A172 (cell line): ENCODE measurements at places on chromosomes 4 and X. TPM values are rescaled to one million over a fixed set of nuclear protein-coding genes. Genes with fewer than 3 reads are reported as not detected.

Gene XAGE1A
- total RNA-seq = 1.0 TPM in 1 of 2 replicates, not detected in the other

Gene BMP3
- total RNA-seq = not detected in 2 replicates

Gene CCKAR
- total RNA-seq = not detected in 2 replicates

Gene RPS6KA6
- not detected in 2 replicates for total RNA-seq

Gene EVC
- total RNA-seq = 10.2 and 11.3 TPM in 2 replicates

Gene GDPD2
- total RNA-seq = 0.07 and 0.12 TPM in 2 replicates

Gene GYPE
- not detected in 2 replicates for total RNA-seq

Gene TMEM35A
- not detected in 2 replicates for total RNA-seq

Gene FAM149A
- total RNA-seq = 5.6 and 7.3 TPM in 2 replicates

Gene FTSJ1
- 110 and 113 TPM in 2 replicates for total RNA-seq

Gene IGFBP7
- total RNA-seq = 287 and 293 TPM in 2 replicates

Gene FAM156B
- total RNA-seq = 6.2 and 19.3 TPM in 2 replicates

Gene SSX1
- total RNA-seq = not detected in 2 replicates

Gene FHIP1A
- 3.0 and 38.0 TPM in 2 replicates for total RNA-seq

Gene ETDB
- not detected in 2 replicates for total RNA-seq

Gene CT55
- 1.5 and 2.5 TPM in 2 replicates for total RNA-seq

Gene SNCA
- not detected in 2 replicates for total RNA-seq

Gene CYBB
- 0.19 TPM in 1 of 2 replicates, not detected in the other for total RNA-seq

Gene AKAP14
- total RNA-seq = not detected in 2 replicates

Gene SORBS2
- total RNA-seq = 9.3 and 14.2 TPM in 2 replicates

Gene SLC6A14
- not detected in 2 replicates for total RNA-seq

Gene USP17L28
- total RNA-seq = not detected in 2 replicates

Gene ARHGAP4
- total RNA-seq = 1.3 and 5.3 TPM in 2 replicates

Gene ARMCX2
- 25.5 and 31.3 TPM in 2 replicates for total RNA-seq

Gene PDCL2
- total RNA-seq = 2.9 TPM in 1 of 2 replicates, not detected in the other

Gene RADX
- total RNA-seq = not detected in 2 replicates

Gene LGI2
- 0.19 and 0.93 TPM in 2 replicates for total RNA-seq

Gene AMER1
- 2.8 and 3.1 TPM in 2 replicates for total RNA-seq

Gene ADGRG4
- not detected in 2 replicates for total RNA-seq

Gene SPARCL1
- not detected in 2 replicates for total RNA-seq

Gene DMP1
- total RNA-seq = not detected in 2 replicates

Gene PPBP
- total RNA-seq = not detected in 2 replicates

Gene CABS1
- not detected in 2 replicates for total RNA-seq

Gene GRIPAP1
- 15.9 and 18.3 TPM in 2 replicates for total RNA-seq

Gene TCEAL9
- total RNA-seq = 166 and 199 TPM in 2 replicates

Gene PHEX
- 0.36 and 1.1 TPM in 2 replicates for total RNA-seq

Gene XAGE2
- total RNA-seq = 0.22 TPM in 1 of 2 replicates, not detected in the other

Gene TMSB15A
- 9.3 and 13.7 TPM in 2 replicates for total RNA-seq

Gene TMEM47
- 0.12 and 0.76 TPM in 2 replicates for total RNA-seq

Gene KLB
- total RNA-seq = not detected in 2 replicates

Gene MAGEA3
- total RNA-seq = 25.8 and 30.4 TPM in 2 replicates

Gene PPARGC1A
- 2.1 and 3.1 TPM in 2 replicates for total RNA-seq

Gene CXCR3
- total RNA-seq = not detected in 2 replicates

Gene ARHGAP6
- total RNA-seq = 0.28 and 0.38 TPM in 2 replicates

Gene FANCB
- total RNA-seq = 15.2 TPM in 2 replicates

Gene MAGED2
- 130 and 139 TPM in 2 replicates for total RNA-seq

Gene NPY5R
- total RNA-seq = not detected in 2 replicates

Gene AWAT2
- not detected in 2 replicates for total RNA-seq

Gene SERPINA7
- total RNA-seq = not detected in 2 replicates

Gene ADH1B
- total RNA-seq = not detected in 2 replicates

Gene RPL10
- total RNA-seq = 2,649 and 4,739 TPM in 2 replicates

Gene MAML3
- total RNA-seq = 0.07 and 0.14 TPM in 2 replicates

Gene CCDC149
- 2.7 and 2.8 TPM in 2 replicates for total RNA-seq

Gene FGFBP2
- total RNA-seq = not detected in 2 replicates

Gene SLITRK2
- total RNA-seq = 0.02 TPM in 1 of 2 replicates, not detected in the other

Gene LINC00632
- total RNA-seq = 0.48 and 2.2 TPM in 2 replicates

Gene APLN
- total RNA-seq = 0.31 and 0.65 TPM in 2 replicates

Gene TMEM255A
- 4.0 and 4.6 TPM in 2 replicates for total RNA-seq

Gene ANK2
- 21.2 and 25.6 TPM in 2 replicates for total RNA-seq
